SHP77 (cell line): ENCODE measurements at places on chromosomes 3 and 15.
A peak's percentile ranks its signal among the peaks of the same experiment; 100 is the strongest.

GRCh38 chr15:77563623-77564156 is 69.0 kb downstream of the LINGO1 start:
- DNase-seq: no peak

DNA sequence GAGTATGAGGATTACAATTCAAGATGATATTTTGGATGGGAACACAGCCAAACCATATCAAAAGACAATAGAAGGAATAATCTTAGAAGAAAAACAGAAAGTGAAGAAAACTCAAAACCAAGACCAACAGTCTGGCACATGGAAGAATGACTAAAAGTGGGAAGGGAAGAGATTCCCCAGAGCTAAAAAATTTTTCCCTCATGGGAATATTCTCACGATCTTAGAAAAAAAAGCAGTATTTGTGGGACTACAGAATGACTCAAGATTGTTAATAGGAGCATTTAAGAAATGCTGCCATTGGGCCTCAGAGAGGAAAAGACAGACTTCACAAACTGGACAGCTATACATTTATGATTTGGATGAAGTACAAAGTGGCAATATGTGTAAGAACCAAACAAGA is 18.3 kb downstream of the OSTN start:
- no peak for DNase-seq

DNA sequence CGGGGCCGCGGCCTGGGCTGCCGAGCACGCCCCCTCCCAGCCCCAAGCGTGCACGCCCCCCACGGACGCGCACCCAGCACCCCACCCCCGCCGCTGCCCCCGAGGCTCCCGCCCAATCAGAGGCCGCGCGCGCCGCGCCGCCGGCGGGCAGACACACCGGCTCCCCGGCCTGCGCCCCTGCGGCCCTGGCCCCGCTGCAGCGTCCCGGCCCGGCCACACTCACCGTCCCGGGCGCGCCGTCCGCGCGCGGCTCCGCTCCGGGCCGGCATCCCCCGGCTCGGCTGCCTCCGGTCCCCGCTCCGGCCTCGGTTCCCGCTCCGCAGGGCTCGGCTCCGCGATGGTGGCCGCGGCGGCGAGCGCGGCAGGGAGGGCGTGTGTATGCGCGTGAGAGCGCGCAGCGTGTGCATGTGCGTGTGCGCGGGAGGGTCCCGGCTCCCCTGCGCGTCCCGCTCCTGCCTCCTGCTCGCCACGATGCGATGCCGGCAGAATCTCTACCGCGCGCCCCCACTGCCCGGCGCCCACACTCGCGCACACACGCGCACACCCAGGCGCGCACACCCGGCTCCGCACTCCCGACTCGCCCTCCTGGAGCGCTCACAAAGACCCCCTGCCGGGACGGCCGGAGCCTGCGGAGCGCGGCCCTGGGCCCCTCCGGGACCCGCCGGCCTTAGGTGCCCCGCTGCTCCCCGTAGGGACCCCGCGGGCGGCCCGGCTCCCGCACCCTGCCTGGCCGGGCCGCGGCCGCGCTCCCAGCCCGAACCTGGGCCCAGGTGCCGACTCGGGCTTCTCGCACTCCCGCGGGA is 186.5 kb upstream of the LINGO1 start:
- no peak for DNase-seq

- no peak for DNase-seq
Observed at GRCh38 chr3:64265646-64266045, 40.4 kb upstream of the PRICKLE2 start.

- DNase-seq: no peak
Observed at GRCh38 chr3:147651107-147651778, 242.1 kb downstream of the ZIC1 start.

GRCh38 chr3:188294823-188295487 is 141.0 kb downstream of the LPP start:
- peak; percentile 74 for DNase-seq

DNA sequence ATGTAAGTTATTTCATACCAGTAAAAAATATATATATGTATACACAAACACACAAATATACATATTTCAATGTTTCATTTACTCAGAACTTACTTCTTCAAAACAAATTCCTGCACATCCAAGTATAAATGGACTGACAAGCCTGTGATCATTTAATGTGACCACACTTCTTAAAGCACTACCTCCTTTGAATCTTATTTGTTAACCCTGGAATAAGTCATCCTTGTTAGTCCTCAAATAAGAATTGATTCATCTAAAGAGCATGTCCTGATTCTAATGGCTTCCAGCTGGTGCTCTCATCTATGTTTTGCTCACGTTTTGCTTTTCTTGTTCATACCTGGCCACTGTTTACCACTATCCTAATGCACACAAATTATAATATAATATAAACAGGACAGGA is 103.9 kb upstream of the UBP1 start:
- no peak for DNase-seq
